ENCODE measurements at places on chromosomes 7 and 10.
A peak's percentile ranks its signal among the peaks of the same experiment; 100 is the strongest.

GRCh38 chr10:43866712-43867111 is 218.0 kb upstream of the ZNF32 start:
- DNase-seq, result no peak

- no peak for DNase-seq
Measured at GRCh38 chr10:3125527-3126170, 46.9 kb downstream of the PITRM1 start.

DNA sequence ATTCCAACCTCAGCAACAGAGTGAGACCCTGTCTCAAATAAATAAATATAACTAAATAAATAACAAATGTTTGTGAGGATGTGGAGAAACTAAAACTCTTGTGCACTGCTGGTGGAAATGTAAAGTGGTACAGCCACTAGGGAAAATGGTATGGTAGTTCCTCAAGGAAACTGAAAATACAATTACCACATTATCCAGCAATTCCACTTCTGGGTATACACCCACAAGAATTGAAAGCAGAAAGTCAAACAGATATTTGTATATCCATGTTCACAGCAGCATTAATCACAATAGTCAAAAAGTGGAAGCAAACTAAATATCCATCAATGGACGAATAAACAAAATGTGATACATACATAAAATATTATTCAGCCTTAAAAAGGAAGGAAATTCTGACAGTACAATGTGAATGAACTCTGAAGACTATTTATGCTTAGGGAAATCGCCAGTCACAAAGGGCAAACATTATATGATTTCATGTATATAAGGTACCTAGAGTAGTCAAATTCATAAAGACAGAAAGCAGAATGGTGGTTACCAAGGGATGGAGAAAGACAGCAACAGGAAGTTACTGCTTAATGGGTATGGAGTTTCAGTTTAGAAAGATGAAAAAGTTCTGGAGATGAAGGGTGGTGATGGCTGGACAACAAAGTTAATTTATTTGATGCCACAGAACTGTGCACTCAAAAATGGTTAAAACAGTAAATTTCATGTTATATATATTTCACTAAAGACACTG is 9.8 kb downstream of the ARHGAP12 start:
- DNase-seq, result no peak

- DNase-seq, result peak; percentile 85
Measured at GRCh38 chr7:74587435-74588126, 69.9 kb upstream of the GTF2I start.

DNA sequence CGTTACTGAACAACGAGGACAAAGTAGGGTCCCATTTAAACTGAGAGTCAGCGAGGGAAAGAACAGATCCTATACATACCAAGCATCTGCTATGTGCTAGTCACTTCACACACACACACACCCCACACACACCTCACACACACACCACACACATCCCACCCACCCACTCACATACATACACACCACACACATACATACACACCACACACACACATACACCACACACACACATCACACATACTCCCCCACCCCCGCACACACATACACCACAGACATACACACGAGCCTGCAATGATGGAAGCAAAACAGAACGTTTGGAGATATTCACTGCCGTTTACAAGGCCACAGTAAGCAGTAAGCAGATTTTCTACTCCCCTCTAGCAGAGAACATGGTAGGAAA is 607 bp upstream of the GRB10 start:
- no peak for DNase-seq

GRCh38 chr7:96327429-96327828 is 5.5 kb upstream of the SLC25A13 start:
- DNase-seq, result no peak

GRCh38 chr10:68095153-68095552 is 14.1 kb upstream of the MYPN start:
- DNase-seq, result no peak

DNA sequence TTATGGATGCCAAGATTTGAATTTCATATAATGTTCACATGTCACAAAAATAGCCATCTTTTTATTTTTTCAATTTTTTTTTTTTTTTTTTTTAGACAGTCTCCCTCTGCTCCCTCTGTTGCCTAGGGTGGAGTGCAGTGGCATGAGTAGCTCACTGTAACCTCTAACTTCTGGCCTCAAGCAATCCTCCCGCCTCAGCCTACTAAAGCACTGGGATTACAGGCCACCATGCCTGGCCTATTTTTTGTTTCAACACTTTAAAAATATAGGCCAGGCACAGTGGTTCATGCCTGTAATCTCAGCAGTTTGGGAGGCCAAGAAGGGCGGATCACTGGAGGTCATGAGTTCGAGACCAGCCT is 246.3 kb downstream of the SKIDA1 start:
- DNase-seq, result no peak

DNA sequence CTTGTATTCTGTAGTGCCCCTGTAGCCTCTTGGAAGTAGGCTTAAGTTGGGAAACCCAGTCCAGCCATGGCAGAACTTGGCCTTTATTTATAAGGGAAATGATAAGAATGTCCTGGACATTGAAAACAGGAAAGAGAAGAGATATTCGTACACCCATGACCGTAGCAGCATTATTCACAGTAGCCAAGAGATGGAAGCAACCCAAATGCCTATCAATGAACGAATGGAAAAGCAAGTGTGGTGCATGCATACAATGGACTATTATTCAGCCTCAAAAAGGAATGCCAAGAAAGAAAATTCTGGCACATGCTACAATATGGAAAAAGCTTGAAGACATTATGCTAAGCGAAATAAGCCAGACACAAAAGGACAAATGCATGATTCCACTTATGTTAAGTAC is 315.3 kb downstream of the CXCL12 start:
- DNase-seq, result peak; percentile 55

GRCh38 chr10:112811741-112812551 is 138.1 kb upstream of the TCF7L2 start:
- peak; percentile 94 for DNase-seq

DNA sequence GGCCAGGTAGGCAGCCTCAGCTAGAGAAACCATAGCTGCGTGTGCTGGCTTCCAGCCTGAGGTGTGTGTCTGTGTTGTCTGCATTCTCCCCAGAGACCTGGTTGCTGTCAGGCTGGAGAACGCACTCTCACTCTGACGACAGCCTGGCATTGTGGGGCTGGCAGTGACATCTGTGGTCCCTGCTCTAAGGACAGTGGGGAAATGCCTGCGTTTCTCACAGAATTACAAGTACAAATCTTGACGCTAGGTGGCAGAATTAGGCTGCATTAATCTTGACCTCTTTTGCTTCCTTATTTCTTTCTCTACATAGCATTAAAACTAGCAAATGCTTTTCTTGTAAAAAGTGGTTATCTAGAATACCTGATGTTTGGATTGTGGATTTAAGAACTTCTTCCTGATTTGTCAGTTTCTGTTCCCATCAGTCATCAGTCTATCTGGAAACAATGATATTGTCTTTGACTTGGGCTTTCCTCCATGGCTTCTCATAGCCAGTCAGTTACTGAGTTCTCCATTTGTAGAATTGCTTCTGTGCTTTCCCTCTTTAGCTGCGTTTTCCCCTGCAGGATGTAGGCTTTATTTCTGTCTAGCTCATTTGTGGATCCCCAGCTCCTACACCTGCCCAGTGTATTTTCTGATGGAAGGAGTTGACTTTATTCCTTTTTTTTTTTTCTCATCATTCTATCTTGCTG is 86.0 kb downstream of the FANK1 start:
- DNase-seq, result peak; percentile 91

- no peak for DNase-seq
Measured at GRCh38 chr7:125383324-125383723, 453.7 kb upstream of the POT1 start.

GRCh38 chr7:134948736-134949135 is 37.6 kb upstream of the AGBL3 start:
- DNase-seq, result no peak

DNA sequence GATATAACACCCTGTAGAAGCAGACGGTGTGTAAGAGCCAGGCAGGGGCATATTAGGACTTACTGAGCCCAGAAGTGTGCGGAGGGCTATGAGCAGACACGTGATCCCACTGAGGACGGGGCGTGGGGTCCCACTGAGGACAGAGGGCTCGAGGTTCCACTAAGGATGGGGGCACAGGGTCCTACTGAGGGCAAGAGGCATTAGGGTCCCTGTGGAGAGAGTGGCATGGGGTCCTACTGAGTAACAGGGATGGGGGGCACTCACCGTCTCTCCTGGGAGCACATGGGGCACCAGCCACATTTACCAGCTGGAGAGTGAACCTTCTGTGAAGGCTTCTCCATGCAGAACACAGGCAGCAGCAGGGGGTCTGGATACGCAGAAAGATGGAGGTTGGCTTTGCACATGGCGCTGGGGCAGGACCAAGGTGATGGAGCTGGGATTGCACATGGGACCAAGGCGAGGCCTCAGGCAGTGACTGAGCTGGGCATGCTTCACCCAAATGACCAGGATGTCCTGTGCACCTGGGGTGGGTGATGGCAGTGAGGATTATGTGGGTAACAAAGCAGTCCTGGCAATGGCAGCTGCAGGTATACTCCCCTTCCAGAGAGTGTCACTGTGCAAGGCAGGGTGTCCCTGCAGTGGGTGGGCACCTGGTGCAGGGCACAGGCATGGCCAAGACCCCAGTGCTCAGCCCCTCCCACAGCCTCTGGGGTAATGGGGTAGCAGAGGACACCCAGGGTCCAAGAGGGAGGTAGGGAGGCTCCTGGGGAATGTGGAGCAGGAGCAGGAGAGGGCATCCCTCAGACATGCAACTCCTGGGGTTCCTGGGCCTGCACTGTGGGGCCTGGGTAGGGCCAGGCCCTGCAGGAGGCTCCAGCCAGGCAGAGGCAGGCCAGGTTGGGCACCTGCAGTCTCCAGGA is 278.1 kb downstream of the TCERG1L start:
- DNase-seq, result no peak

- no peak for DNase-seq
Measured at GRCh38 chr7:91832493-91833045, 47.9 kb downstream of the MTERF1 start.

Measured in muscle of leg (tissue), 16 donors.